ENCODE measurements at places on chromosomes 12 and 14.

DNA sequence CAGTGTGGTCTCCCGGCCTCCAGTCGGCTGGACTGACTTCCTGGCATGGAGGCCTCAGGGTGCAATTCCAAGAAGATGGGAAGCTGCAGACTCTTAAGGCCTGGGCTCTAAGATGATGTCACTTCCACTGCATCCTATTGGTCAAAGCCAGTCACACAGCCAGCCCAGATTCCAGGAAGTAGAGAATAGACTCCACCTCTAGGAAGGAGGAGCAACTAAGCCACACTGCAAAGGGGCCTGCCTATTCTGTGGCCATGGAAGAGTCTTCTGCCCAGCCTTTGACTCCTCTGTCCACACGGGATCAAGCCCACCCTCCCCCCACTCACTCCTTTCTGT lies 103.9 kb upstream of the RFLNA start:
- DNase-seq = peak; percentile 18

- DNase-seq = no peak
Measured at GRCh38 chr12:106722837-106723236, 51.6 kb upstream of the RIC8B start.

DNA sequence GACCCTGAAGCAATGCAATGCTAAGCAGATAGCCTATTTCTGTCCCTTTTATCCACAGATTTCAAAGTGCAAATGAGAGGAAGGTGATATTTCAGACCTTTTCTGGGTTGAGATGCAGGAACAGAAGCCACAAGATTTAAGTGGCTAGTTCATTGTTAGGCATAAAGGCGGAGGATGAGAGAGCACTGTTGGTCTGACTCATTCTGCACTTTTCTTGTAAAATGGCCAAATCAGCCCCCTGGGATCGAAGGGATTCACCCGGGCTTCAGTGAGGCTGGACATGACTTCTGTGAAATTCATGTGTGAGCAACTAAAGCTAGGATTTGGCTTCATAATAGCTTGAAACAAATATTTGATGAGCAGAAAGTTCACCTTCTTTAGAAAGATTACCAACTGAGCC lies 101.9 kb upstream of the OVCH1 start:
- peak; percentile 90 for DNase-seq

- DNase-seq = no peak
Measured at GRCh38 chr12:48029491-48030172, 25.4 kb upstream of the COL2A1 start.

- DNase-seq = no peak
Measured at GRCh38 chr14:45553981-45554380, 301.0 kb upstream of the MIS18BP1 start.

DNA sequence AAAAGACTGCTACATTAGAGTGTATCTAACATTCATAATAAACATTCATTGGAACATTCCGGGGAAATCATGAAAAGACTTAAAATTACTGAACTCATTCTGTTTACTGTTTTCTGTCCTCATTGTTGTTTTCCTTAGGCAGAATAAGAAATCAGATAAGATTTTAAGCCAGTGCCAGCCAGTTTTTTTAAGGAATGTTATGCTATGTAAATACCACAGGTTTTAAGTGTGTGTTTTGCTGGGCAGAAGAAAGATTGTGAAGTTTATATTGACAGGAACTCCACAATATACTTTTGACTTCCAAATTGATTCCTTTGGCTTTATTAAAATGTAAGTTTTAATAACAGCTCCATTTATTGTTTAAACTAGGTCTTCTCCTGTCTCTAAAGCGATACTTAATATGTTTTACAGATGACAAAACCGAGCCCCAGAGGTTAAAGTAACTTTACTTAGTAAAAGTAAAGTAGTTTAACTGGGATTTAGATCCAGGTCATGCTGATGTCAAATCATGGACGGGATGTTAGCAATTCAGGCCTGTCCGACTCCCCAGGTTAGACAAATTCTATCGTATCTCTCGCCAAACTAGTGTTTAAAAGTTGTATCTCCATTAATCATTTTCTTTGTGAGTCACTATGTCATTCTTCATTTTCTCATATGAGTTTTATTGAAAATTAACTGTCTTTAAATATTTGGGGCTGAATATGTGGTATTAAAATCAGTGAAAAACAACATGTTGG lies 1.7 kb downstream of the LARP4 start:
- DNase-seq = no peak

- peak; percentile 28 for DNase-seq
Measured at GRCh38 chr14:34365309-34365915, 96.6 kb downstream of the SPTSSA start.

- DNase-seq = no peak
Measured at GRCh38 chr14:95770777-95771176, 56.9 kb upstream of the TCL1A start.

DNA sequence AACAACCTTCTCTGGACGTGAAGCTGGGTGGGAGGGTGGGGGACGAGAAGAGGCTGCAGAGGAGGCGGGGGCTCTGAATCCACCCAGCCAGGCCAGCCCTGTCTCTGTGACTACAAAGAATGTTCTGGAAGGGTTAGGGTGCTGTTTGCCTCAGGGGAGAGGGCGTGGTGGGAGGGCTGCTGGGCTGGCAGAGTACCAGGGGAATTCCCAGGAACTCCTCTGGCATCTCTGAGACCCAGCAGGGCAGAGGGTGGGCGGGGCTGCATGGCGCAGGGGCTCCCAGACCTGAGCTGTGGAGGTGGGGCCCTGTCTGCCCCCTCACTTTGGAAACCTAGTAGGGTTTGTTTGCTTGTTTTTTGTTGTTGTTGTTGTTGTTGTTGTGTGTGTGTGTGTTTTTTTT lies 45.5 kb upstream of the FZD10 start:
- no peak for DNase-seq

DNA sequence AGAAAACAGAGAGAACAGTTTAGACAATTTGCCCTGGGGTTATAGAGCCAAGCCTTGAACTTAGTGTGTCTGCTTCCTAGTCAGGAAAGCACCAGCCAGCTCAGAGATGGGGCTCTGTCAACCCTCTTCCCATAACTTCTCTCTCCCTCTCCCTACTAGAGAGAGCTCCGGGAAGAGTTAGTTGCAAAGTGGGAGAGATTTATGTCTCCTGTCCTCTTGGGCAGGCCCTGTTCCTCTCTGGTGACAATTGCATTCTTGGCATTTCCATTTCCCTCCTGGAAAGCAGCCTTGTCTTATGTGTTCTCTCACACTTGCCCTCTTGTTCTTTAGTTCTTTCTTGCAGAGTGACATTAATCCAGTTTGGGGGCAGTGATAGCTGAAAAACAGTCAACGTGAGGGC lies 42.1 kb upstream of the TUNAR start:
- DNase-seq = no peak

- DNase-seq = peak; percentile 62
Measured at GRCh38 chr12:55729819-55730818, 1.3 kb upstream of the CD63 start.

DNA sequence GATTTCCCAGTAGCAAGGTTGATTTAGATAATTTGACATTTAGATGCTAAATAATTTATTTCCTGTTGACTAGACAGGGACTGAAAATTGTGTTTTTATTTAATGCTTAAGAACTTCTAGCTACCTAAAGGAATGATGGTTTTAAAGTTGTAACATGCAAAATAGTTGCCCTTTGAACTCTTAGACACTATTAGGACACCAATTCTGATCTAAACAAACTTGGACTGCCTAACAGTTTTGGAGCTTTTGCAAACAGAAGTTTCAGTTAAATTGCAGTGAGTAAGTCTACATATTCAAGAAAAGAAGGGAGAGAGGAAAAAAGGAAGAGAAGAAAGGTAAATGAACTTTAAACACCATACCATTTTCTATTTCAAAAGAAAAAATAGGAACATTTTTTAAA lies 189.3 kb upstream of the GARIN2 start:
- DNase-seq = no peak

DNA sequence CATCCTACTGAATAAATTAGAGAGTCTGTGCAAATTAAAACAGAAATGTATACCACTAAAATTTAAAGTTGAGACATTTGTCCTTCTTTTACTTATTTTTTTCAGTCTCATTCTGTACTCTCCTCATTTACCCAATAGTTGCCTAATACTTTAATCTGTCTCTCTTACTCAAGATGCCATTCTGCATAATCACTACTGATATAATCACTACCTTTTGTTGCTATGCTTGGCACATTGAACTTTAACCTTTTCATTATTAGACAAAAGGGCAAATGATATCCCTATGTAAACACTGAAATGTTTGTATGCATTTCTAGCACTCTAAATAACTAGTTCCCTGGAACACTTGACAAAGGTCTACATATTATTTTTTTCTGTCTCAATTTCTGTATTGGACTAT lies 1108.3 kb upstream of the FLRT2 start:
- DNase-seq = no peak

GRCh38 chr12:93808169-93808899 lies 131.2 kb downstream of the CRADD start:
- no peak for DNase-seq

GRCh38 chr14:105466531-105467248 lies 7.9 kb upstream of the CRIP2 start:
- DNase-seq = no peak

DNA sequence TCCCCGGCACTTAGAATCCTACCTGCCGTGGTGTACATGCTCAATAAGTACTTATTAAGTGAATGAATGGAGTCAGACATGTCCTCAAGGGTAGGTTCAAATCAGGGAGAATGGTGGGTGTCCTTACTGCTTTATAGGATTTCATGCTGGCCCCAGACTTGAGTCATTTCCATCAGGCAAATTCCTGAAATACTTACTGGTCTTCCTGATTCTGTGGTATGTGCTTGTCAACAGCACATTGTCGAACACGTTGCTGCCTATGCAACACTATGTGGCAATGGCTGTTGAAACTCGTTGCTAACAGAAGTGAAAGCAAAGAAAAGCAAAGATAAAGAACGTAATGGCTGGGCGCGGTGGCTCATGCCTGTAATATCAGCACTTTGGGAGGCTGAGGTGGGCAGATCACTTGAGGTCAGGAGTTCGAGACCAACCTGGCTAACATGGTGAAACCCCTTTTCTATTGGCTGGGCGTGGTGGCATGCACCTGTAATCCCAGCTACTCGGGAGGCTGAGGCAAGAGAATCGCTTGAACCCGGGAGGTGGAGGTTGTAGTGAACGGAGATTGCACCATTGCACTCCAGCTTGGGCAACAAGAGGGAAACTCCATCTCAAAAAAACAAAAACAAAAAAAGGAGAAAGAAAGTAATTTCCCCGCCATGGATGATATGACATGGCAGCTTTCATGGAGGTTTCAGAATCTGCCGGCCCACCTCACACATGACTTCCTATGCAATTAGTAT lies 214.9 kb downstream of the ZFP36L1 start:
- DNase-seq = peak; percentile 97

DNA sequence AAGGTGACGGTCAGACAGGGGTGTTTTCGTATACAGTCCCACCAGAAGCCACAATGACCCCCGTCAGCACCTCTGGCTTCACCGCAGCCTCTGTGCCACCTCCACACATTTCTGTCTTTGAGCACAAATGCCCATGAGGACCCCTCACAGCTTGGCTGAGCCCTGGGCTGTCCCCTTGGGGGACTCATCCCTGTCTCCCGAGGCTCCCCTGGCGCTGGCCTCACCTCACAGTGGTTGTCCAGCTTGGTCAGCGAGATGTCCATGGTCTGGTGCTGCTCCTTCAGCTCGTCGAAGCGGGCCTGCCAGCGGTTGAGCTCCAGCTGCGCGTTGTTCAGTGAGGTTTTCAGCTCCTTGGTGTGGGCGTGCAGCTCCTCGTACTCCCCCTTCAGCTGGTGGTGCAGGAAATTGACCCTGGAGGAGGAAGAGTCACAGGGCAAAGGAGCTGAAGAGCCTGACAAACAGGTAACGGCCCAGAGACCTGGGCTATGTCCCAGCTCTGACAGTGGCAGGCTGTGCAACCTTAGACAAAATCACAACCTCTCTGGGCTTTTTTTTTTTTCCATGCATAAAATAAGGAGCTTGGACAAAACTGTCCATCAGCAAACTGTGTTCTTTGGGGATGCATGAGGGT lies 52.7 kb upstream of the GPR68 start:
- no peak for DNase-seq

- DNase-seq = no peak
Measured at GRCh38 chr12:54565310-54565985, 16.0 kb downstream of the PDE1B start.

DNA sequence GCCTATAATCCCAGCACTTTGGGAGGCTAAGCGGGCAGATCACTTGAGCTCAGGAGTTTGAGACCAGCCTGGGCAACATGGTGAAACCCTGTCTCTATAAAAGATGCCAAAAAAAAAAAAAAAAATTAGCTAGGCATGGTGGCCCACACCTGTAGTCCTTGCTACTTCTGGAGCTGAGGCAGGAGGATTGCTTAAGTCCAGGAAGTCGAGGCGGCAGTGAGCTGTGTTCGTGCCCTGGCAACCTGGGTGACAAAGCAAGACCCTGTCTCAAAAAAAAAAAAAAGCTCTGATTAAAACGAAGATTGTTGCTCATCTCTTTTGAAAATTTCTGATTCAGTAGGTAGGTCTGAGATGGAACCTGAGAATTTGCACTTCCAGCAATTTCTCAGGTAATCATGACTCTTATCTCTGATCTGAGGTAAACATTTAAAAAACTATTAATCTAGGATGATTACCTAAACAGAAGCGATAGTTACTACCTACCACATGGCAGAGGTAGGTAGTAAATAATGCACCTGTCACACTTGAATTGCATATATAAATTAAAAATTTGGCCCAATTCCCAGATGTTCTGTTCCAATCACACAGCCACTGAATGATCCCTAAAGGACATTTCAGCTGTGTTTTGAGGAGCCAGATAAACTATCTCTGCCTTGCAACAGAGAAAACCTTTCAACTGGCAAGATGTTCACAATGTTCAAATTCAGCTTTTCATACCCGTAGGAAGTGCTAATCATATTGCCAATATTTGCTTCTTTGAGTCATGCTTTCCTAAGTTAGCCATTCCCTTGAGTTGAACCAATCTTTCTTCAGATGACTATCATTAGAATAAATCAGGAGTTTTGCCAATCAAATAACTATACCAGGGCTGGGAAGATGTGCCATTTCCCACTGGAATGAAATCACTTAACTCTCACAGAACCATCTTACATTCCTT lies 4.2 kb upstream of the TEP1 start:
- DNase-seq = no peak

- DNase-seq = peak; percentile 26
Measured at GRCh38 chr12:23055004-23055403, 430.0 kb downstream of the ETNK1 start.

Data from fibroblast of mammary gland (primary cell).